ENCODE measurements at places on chromosomes 12 and 14.

GRCh38 chr12:111124183-111124582 is 203.8 kb upstream of the MYL2 start:
- no peak for DNase-seq

DNA sequence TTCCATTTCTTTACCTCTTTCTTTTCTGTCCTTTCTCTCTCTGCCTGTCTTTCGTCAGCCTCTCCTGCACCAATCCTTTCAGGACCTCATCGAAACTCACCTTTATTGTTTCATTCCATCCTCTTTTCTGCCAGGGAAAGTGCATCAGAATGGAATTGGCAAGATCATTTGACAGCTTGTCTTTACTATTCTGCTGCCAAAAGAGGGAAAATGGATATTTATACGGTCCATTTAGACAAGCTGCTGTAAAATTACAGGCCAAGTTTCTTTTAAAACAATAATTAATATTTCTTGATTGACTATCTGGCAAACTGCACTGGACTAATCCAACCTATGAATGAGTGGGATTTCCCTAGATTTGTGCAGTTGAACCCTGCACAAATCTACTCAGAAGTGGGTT is 7.6 kb upstream of the SRGAP1 start:
- no peak for DNase-seq

GRCh38 chr14:98181768-98182167 is 1090.2 kb downstream of the BCL11B start:
- no peak for DNase-seq

GRCh38 chr14:46717211-46717610 is 65.6 kb upstream of the RPL10L start:
- no peak for DNase-seq

GRCh38 chr12:28941248-28941647 is 207.8 kb upstream of the FAR2 start:
- no peak for DNase-seq

DNA sequence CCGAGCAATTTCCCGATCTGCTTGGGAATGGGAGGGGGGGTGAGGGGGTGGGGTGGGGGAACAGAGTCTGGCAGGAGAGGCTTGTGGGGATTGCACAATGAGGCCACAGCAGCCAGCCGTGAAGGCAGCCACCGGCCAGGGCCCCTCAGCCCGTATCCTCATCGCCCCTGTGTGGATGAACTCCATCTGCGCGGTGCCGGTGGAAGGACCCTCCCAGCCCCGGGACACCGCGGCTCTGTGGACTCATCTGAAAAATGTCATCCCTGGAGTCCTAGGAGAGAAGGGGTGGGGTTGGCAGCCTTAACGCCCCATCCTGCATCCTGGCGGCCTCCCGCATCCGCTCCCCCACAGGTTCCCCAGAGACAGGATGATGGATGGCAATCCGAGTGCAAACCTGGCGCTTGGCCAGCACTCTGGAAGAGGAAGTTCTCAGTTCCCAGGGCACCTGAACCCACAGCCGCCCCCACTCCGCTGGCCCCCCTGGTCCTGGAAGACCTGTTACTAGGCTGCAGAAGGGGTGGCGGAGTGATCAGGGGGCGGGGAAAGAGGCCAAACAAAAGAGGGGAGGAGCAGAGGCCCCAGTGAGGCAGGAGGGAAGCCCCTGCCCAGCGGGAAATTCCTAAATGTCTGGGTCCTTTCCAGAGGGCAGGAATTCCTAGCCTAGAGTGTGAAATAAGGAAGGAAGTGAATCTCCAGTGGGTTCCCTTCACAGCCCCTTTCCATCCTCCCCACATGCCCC is 1.2 kb upstream of the TNFAIP2 start:
- DNase-seq, result peak; percentile 36

DNA sequence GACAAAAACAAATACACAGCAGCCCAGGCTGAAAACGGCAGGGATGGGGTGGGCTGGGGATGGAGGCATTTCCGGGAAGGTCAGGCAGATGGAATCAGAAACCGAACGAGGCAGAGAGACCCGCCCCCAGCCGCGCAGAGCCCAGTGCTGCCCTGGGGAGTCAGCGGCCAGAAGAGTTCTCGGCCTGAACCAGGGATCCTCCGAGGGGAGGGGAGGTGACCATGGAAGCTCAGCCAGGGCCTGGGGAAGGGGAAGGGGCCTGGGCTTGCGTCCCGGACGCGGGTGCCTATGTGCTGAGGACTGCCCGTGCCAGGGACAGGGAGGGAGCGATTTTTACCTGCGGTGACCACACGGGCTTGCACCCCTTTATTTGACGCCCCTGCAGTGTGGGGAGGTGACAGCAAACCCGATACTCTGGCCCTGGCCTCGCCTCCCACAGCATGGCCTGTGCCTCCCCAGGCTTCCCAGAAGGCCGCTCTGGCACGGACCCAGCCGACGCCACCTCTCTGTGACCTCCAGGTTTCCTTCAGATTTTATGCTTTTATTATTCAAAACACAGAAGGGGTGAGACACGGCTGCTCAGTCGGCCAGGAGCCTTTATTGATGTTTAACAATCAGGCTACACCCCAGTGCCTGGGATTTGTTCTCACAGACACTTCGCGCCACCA is 7.7 kb downstream of the LRCOL1 start:
- DNase-seq, result no peak

GRCh38 chr12:8681129-8681884 is 16.5 kb upstream of the RIMKLB start:
- DNase-seq, result no peak

DNA sequence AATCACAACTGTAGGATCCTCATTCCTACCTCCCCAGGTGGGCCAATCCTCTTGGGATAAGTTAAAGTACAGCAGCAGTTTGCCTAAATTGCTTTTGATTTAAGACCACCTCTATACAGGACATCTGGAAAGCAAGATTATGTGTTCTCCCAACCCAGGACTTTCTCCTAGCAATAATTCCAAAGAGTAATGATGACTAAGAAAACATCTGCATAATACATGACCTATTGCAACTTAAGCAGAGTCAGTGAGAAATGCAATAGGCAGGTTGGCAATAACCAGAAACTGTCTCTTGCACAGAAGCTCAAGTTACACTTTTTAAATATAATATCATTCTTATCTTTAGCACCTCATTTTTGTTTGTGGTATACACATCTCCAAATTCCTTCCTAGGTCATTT is 275.4 kb downstream of the TRHDE start:
- no peak for DNase-seq

GRCh38 chr14:100844082-100844408 is 18.1 kb downstream of the MEG3 start:
- DNase-seq, result no peak

DNA sequence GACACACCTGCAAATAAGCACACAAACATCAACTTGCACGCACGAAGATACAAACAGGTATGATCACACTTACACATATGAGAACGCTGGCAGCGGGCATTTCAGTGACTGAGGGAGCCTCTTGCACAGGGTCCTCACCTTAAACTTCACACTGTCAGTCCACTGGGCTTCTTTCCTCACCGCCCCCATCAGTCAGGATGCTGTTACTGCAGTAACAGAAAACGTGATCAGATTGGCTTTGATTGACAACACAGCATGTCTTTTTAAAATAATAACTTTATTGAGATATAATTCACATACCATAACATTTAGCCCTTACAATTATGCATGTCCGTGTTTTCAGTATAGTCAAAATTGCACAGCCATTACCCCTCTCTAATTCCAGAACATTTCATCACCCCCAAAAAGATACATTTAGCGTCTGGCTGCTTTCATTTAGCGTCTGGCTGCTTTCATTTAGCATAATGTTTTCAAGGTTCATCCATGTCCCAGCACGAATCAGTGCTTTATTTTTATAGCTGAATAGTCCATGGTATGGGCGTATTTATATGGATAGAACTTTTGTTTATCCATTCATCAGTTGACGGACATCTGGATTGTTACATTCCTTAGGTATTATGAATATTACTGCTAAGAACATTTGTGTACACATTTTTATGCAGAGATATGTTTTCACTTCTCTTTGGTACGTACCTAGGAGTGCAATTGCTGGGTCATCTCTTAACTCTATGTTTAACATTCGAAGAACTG is 8.4 kb downstream of the CCDC197 start:
- no peak for DNase-seq

DNA sequence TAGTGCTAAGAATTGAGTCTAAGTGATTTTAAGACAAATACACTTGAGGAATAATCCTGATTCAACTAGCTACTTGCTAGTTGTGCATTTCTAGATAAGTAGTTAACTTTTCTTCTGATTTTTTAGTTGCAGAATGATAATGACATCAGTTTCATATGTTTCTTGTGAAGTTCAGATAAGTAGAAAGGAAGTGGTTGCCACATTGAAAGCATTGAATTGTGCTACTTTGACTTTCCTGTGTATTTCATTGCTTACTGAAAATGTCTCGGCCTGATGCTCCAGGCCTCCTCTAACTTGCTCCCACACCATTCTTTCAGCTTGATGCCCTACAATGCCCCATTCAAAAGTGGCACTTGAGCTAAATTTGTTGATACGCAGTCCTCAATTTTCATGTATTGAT is 980.0 kb downstream of the TMTC2 start:
- DNase-seq, result no peak

- DNase-seq, result no peak
Measured at GRCh38 chr12:95173392-95174251, 43.6 kb downstream of the FGD6 start.

DNA sequence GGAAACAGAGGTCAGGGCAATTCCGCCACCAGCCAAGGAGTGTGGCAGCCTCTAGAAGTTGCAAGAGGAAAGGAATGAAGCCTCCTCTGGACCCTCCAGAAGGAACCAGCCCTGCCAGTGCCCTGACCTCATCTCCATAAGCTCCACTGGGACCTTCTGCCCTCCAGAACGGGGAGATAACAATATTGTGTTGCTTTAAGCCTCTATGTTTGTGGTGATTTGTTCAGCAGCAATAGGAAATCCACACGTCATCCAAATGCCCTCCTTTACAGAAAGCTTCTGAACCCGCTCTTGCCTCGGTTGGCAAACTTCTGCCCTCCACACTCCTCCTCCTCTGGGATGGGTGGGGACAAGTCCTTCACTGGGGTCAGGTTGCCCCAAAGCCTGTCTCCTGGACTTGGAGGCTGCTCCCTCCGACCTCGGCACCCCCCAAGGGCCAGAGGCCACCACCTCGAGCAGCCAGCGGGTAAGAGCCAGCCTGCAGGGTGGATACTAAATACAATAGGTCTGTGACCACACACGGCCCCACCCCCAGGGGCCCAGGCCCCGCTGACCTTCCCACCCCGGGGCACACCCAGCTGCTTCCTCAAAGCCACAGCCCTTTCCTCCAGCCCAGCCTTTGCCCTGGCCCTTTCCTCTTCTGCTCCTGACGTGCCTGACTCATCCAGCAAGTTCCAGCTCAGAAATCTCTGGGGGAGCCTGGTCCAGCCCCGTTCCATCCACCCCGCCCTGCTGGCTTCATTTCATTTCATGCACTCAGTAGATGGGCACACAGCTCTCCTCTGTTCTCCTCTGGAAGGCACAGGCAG is 58.7 kb upstream of the NCOR2 start:
- DNase-seq, result no peak

DNA sequence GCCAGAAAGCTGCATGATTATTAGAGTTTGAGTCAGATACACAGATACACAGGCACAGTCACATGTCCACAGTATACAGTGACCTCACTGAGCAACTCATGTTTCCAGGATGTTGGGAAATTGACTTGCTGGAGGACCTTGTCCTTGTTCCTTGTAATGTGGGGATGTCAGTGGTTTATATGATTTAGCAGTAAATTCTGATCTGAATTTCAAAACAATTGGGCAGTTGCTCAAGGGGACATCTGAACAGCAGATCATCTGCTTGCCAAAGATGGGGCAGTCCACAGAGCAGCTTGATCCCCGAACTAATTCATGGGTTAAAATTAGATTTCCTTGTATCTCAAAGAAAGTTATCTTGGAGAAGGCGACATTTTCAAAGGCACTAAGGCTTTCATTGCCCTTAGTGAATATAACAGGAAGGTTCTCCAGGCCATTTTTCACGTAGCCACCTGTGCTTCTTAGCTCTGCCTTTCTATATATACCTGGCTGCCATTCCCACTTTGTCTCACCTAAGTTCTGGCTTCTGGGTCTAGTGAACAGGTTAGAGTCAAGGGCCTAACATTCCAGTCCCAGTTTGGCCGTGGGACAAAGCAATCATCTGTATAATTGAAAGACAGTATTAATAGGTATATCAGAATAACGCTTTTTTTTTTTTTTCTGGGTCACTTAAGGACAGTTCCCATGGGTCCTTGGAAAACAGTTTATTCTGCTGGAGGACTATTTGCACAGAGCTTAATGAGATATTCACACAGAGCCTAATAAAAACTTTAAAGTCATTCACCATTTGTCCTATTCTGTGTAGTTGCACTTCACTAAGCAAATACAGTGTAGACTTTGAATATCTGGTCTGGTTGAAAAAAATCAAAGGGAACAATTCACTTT is 64.9 kb upstream of the STRN3 start:
- no peak for DNase-seq

DNA sequence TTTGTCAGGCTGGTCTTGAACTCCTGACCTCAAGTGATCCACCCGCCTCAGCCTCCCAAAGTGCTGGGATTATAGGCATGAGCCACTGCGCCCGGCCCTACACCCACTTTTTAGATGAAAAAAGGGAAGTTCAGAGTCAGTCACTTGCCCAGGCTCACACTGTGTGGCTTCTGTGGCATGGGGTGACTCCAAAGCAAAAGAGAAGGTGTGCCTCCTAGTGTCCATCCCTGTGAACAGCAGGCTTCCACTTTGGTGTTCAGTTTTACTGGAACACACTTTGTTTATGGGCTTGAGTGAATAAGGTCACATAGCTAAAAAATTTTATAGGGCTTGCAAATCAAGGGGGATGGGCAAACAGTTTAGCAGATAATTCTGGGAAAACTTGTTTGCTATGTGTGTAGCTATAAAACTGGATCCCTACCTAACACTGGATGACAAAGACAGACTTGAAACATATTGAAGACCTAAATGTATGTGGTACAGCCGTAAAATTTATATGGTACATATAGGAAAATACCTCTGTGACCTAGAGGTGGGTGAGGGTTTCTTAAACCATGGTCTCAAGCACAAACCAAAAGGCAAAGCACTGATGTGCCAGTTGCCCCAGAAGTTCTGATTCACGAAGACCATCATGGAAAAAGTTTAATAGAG is 54.9 kb downstream of the EID3 start:
- no peak for DNase-seq

DNA sequence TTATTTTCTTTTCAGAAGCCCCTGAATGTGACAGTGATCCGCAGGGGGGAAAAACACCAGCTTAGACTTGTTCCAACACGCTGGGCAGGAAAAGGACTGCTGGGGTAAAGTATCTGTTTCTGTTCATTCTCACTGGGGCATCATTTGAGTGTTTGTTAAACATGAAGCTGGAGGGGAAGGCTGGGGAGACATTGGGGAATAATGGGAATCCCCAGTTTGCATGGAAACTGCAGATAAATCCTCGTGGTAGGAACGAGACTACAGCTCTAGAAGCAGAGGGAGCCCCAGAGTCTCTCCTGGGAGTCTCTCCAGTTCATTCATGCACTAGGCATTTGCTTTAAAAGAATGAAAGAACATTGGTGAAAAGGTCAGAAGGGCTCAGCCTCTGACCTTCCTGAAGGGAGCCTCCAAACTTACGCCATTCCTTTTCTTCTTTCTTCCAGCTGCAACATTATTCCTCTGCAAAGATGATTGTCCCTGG is 2.5 kb upstream of the CFAP251 start:
- DNase-seq, result no peak
